ENCODE measurements at places on chromosomes 4 and X. TPM values are rescaled to one million over a fixed set of nuclear protein-coding genes. Genes with fewer than 3 reads are reported as not detected.

GRCh38 chr4:137393044-137393443 lies 139.2 kb downstream of the PCDH18 start:
- ATAC-seq = no peak

Gene RASGEF1B
- 10.5 TPM for total RNA-seq

DNA sequence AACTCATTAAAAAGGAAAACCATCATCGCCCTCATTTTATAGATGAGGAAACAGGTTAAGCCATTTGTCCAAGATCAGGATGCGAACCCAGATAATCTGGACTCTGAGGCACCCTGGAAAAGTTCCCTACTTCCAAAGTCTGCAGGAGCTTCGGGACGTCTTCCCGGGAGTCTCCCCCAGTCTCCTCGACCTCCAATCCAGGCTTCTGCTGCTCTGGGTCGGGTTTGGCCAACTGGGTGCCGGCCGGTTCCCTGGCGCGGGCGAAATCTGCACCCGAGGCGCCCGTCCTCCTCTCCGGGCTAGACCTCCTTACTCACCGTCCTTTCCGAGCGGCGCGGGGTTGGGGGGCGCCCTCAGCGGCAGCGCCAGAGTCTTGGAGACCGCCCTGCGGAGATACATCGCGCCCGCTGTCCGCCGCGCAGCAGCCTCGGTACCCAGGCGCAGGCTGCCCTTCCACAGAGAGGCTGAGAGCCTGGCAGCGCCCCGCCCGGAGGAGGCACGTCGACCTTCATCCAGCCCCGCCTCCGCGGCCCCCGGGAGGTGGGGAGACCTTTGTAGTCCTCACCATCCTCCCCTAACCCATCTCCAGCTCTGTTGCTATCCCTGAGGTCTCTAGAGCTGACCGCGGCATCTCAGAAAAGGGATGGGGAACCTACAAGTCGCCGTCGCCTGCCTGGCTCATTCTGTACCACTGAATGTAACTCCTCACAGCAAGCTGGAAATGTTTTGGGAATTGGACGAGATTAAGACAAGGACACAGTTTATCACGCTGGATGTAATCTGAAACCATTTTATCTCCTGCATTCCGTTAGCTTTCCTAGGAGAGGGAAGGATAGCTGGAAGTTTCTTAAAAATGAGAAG lies at the start of gene MGARP:
Gene MGARP, minus strand, starts transcription at position 466 of the 861 bp plus-strand sequence. Its CDS starts 67 bp downstream, at position 399.
- ATAC-seq = peak; percentile 46

Gene LRRC66
- total RNA-seq = 0.40 TPM

- ATAC-seq = peak; percentile 57
Observed at GRCh38 chrX:9456250-9457074, 8.4 kb upstream of the TBL1X start.

DNA sequence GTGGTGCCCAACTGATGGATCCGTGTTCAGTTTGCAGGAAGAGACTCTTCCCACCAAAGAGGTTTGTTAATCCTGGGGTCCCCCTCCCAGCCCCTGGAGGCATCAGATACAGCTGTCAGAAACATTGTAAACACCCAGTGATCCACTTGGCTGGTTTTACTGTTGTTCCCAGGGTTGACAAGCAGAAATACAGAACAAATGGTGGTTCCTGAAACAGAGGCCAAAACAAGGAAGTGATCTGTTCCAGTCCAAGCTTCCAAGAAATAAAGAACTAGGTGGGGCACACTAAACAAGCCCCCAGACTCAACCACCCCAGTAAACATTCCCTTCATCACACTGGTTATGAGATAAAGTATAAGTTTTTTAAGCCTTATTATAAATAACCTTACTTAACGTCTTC lies 1.4 kb downstream of the TMLHE start:
- ATAC-seq = no peak

Gene CFAP47
- total RNA-seq = 0.04 TPM

Gene CT55
- not detected for total RNA-seq

Gene NXF2
- not detected for total RNA-seq

Gene TAF7L
- not detected for total RNA-seq

DNA sequence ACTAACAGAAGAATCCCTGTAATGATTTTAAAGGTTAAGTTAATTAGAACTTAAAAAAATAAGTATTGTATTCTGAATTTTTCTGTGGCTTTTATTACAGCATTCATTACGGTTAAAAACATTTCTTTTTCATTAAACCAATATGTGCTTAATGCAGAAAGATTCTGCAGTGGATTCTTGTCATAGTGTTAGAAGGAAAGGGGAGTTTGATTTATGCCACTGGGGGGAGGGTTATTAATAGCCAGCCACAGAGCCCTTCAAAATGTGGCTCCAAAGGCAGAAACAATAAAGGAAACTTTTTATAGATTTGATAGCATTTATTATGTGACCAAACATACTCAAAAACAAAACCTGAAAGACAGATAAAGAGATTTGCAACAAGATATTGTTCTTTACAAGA lies 9.1 kb downstream of the SMAD1 start:
- no peak for ATAC-seq

- no peak for ATAC-seq
Observed at GRCh38 chr4:102647117-102647516, 113.7 kb downstream of the MANBA start.

Gene SPOCK3
- total RNA-seq = 1.3 TPM

- ATAC-seq = no peak
Observed at GRCh38 chr4:77600521-77601451, 4.8 kb upstream of the CXCL13 start.

GRCh38 chr4:16544251-16544721 lies 318.0 kb upstream of the TAPT1 start:
- ATAC-seq = peak; percentile 92

DNA sequence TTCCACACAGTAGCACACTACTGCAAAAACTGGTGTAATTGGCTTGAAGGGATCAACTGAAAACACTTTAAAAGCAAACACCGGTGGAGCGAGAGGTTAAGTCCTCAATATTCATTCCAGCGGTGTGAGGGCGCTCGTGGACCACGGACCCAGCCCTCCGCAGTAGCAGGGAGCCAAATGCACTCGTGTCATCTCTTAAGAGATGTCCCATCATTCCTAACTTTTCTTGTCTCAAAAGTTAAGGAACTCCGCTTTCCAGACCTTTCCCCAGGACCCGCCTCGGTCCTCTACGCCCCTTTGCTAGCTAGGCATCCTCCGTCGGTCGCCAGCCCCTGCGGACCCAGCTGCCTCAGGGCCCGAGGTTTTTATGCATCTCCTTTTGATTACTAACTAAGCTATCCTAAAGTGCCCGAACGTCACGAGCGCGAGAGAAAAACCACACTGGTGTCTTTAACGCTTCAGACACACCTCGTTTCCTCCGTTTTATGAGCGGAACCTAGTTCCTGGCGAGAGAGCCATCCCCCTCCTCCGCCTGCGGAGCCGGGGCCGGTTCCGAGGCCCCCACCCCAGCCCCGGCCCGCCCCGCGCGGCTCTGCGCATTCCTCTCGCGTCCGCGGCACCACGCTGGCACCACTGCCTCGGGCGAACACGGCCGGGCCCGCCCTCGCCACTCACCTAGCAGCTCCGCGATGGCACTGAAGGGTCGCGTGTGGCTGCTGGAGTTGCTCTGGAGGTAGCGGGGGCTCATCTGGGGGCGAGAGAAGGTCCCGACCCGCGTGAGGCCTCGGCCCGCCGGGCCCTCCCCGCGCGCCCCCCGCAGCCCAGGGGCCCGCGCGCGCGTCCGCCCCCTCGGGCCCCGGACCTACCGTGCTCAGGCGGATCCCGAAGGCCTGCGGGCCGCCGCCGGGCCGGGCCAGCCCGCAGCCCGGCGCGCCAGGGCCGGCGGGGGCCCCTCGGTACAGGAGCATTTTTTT lies 723 bp downstream of the MORC4 start:
- ATAC-seq = peak; percentile 64

- ATAC-seq = no peak
Observed at GRCh38 chr4:187467224-187467623, 528.3 kb upstream of the ZFP42 start.

Gene MAGEA8
- total RNA-seq = not detected

DNA sequence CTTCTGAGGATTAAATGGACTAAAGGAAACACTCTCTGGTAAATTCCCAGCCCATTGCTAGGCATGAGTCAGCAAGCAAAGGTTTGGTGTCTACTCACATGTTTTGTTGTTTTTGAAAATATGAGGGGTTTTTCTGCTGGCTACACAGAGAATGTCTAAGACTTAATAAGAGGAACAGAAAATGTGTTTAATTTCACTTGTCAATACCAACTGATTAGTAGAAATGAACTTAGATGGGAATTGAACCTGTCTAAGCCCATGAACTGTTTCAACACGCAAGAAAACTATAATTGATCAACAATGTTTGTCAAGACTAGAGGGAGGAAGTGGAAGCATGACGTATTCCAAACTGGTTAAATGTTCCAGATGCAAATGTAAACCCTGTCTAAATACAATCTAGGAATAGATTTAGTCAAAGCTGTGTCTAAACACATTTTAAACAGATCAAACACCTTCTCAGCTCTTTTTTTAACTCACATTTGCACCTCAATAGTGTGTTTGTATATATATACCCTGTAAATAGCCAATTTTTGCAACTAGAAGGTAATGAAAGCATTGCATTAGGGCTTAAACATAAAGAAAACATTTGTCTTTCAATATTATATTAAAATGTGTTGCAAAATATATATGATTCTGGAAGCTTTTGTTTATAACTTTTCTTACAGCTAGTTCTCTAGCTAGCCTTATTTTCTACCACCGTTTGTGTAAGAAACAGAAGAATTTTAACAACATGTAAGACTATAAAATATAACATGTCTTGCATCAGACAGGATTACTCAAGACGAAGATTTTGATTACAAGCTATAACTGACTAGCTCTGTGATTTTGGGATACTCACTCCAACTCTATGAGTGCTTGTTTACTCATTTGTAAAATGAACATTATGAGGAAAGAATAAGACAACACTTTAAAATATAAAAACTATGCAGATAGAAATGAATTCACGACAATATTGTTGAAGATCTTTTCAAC lies 607.8 kb downstream of the FSTL5 start:
- ATAC-seq = no peak

Gene UGT2B10
- total RNA-seq = not detected

Gene TMPRSS11A
- 8.5 TPM for total RNA-seq

Gene PHEX
- total RNA-seq = 1.1 TPM

DNA sequence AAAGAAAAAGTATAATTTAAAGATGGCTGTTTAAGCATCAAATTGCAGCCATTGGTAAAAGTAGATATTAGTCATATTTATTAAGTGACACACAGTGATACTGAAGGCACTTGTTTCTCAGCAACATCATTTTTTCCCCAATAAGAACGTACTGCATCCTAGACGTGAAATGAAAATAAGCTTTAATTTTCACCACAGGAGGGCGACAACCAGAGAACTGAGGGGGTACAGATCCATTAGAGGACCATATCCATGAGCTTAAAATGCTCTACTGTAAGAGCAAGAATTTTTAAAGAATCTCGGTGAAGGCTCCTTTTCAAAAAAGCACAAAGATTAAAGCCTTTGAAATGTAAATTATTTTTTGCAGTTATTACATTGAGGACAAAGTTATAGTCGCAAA lies 33.4 kb downstream of the FRG1 start:
- ATAC-seq = no peak

Gene DIAPH2
- total RNA-seq = 93.9 TPM

DNA sequence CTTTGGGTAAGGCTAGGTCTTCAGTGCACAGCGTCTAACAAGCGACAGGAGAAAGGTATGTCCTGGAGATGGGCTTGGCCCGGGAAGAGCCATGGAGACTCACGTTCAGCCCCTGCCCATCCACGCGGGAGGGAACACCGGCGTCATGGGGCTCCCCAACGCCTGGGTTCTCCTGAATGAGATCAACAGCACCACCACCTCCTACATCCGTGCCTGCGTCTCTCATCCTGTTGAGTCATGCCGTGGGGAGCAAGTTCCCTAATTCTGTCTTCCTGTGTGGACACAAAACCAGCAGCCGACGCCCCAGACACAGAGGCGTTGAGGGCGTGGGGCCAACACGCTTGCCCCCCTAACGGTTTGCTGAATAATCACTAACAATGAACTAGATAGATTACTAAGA lies 20.1 kb upstream of the IL3RA start:
- ATAC-seq = peak; percentile 74

Gene ABCB7
- 44.7 TPM for total RNA-seq

DNA sequence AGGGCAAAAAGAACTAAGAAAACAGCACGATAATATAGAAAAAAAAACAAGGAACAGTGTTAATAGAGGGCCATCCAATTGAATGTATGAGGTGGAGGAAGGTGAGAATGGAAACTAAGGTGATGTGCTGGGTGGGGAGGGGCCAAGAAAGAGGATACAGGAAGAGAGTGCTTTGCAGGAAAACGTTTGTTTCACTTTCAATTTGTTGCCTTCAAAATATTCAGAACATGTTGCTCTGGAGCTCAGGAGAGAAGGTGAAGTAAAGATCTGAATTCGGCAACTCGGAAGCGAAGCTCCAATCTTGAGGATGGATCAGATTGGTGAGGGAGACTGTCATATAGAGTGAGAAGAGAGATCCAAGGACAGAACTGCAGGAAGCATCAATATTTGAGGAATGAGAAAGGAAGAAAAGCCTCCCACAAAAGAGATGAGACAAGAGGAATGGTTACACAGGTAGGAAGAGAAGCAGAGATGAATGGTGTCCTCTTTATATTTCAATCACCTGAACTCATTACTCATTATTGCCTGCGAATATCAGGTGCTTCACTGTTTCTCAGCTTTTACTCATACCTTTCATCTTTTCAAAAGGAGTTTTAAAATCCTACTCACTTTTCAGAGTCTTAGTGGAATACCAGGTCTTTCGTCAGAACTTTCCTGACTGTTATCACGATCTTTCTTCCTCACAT lies 14.7 kb upstream of the SEC24D start:
- ATAC-seq = no peak

GRCh38 chr4:77959566-77960338 lies 97.1 kb downstream of the MRPL1 start:
- no peak for ATAC-seq

Gene ZNF718
- 17.3 TPM for total RNA-seq

- peak; percentile 31 for ATAC-seq
Observed at GRCh38 chr4:128782076-128782715, 27.3 kb upstream of the JADE1 start.

DNA sequence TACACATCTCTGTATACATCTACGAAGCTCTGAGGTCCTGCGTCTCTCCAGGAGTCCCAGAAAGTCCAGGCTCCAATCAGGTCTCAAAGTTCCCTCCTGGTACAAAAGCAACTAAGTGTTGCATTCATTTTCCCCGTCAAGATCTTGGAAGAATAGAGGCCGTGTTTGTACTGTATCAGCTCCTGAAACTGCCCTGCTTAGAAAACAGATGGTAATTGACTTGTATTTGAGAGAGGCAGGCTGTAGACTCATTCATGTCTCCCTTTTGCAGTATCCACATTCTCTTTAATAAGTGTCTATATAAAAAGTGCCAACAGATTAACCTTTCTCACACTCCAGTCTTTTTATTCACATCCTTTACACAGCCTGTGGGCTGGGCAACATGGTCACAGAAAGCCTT lies 91.7 kb downstream of the HPGD start:
- ATAC-seq = no peak

Data from gastroesophageal sphincter (tissue), 4 donors.